T-cell (primary cell): ENCODE measurements at places on chromosomes 4 and X.

DNA sequence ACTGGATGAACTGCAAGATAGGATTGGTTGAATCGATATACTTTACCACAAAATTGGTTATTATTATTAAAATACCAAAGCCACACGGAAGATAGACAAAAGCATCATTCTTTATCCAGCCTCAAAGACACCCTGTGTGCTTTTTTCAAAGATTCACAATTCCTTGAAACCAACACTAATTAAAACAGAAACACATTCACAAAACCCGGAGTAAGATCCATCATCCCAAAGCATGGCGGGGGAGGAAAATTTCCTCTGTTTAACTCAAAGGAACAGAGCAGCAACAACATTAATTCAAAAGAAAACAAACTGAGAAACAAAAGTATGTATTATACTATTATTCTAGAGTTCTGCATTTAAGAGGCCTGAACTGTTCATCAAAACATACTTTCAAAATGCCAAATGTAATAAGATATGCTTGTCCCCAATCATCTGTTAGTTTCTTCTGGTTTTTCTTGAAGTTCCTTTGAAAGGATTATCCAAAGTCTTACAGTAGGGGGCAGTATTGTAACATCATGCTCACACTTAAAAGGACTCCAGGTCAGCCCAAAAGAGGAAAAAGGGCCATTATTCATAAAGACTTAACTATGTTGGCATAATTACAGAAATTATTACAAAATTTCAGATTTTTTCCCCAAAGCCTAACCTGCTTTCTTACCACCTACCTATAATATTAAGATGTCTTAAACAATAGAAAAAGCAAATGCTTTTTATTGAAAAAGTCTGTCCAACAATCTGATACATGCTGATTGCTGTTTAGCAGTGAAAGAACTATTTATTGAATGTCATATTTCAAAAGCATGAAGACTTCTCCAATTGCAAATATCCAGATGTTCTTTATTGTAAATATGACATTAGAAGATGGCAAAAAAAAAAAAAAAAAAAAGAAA is 168.7 kb downstream of the SCFD2 start:
- no peak for DNase-seq

DNA sequence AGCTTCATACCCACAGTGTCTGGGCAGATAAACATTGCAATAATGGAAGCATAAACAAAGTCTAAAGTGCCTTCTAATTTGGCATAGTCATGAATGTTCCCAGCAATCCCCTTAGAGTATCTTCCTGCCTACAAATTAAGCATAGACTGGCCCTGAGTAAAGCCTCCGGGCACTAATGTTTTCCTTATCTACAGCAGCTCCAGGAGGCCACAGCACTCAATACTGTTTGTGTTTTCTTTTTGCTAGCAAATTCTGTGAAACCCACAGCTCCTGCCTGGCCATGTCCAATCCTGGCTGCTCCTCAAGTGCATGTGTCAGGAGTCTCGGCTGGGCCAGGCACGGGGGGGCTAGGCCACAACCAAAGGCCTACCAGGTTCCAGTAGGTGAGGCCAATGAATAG is 102.7 kb upstream of the TBC1D9 start:
- DNase-seq, result no peak

- DNase-seq, result no peak
Measured at GRCh38 chr4:17517664-17518063, 2.7 kb downstream of the CLRN2 start.

DNA sequence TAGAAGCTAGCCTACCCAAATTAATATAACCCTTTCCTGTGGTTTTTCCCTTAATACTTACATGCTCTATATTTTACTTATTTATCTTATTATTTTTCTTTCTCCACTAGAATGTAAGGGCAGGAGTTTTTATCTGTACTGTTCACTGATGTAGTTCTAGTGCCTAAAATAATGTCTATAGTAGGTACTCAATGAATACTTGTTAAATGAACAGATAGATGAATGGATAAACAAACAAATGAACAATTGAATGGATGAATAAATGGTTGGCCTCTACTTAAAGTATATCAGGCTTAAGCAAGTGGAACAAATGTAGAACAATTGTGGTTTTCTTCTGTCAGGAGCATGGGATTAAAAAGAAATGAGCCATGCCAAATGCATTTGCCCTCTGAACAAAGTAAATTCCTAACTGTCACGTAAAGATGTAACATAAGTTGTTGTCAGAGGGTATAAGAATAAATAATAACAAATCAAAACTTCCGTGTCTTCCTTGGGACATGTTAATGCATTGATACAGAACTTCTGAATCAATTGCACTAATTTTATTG is 54.1 kb downstream of the SYTL5 start:
- no peak for DNase-seq

DNA sequence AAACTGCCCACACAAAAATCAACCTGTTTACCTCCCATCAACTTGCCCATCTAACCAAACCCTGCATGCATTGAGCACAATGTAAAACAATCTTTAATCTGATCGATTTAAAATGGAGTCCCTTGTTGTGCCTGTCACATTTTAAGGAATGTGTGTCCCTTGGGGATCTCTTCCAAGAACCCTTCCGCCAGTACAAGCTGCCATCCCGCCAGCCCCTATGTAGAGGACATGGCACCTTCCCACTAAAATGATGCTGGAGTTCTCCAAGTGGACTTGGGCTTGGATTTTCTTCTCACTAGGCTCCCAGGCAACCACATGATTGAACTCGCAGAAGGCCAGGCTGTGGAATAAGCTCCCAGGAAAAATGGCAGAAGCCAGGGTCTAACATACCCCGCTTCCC is 45.8 kb upstream of the ENPP6 start:
- DNase-seq, result no peak

GRCh38 chr4:159434114-159434870 is 331.4 kb downstream of the RAPGEF2 start:
- no peak for DNase-seq

- peak; percentile 13 for DNase-seq
Measured at GRCh38 chr4:82217986-82218715, 155.6 kb downstream of the HNRNPD start.

DNA sequence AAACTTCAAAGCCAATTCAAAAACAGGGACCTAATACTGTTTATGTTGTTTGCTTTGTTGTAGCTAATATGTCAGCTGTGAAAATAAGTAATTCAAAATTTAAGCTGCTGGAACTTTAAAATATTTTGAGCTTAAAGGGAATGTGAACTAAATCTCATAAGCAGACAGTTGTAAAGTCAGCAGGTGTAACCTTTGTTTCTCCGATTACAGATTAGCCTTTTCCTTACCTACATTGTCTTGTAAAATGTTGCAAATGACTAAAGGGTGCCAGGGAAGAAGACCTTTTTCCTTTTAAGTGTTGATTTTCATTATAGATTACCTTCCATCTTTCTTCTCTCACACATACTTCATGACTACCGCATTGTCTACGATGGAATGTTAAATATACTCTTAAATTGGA is 405.1 kb downstream of the KCNIP4 start:
- no peak for DNase-seq

DNA sequence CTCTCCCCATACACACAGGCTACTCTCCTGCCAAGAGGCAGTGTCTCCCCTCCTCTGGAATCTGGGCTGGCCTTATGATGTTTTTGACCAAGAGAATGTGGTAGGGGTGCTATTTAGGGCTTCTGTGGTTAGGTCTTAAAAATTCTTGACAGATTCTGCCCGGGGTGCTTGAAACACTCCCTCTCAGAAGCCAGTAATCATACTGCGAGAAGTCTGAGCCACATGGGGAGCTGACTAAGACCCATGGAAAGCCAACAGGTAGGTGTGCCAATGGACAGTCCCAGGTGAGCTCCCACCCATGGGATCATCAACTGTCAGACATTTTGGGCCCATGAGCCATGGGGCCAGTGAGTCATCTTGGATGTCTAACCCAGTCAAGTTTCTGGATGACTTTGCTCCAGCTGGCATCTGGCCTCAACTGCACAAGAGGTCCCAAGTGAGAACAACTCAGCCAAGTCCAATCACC is 315.7 kb downstream of the FBXW7 start:
- no peak for DNase-seq

DNA sequence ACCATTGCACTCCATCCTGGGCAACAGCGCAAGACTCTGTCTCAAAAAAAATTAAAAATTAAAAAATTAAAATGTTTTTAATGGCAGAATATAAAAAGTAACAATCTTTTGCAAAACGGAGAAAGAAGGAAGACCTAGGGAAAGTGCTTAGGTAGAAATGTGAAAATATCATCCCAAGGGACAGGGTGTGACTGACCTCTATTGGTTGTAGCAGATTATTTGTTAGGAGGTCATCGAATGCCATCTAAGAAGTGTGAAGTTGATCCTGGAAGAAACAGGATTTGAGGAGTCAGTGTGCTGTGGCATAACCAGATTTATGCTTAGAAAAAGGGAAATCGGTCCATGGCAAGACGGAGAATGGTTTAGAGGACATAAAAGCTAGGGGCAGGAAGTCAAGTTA is 18.1 kb upstream of the C4orf36 start:
- no peak for DNase-seq

DNA sequence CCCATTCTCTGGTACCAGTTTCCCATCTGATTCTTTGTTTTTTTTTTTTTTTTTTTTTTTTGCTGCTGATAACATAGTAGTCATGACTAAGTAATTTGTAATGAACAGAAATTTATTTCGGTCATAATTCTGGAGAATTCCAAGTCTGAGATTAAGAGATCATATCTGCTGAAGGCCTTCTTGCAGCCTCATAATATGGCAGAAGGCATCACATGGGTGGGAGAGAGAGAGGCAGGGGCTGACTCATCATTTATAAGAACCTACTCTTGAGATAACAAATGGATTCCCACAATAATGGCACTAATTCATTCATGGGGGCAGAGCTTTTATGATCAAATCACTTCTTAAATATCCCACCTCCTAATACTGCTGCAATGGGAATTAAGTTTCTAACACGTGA is 1034.3 kb downstream of the STIM2 start:
- DNase-seq, result no peak

GRCh38 chr4:89245459-89245858 is 62.1 kb downstream of the GPRIN3 start:
- DNase-seq, result no peak

DNA sequence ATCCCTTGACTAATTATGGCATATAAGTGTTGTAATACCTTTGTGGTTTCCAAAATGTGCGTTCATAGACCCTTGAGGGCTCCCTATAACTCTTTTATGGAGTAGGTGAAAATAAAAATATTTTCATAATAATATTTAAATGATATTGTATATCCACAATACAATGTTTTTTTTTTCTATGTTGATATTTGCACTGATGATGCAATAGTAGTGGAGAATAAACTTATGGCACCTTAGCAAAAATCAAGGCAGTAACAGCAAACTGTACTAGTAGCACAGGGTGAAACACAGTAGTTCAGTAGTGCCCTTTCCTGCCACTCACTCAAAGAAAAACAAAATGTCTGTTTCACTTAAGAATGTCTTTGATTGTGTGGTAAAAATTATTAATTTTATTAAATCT is 465.3 kb downstream of the C4orf33 start:
- DNase-seq, result no peak
